ENCODE measurements at places on chromosomes 11 and 22.
A peak's percentile ranks its signal among the peaks of the same experiment; 100 is the strongest.

DNA sequence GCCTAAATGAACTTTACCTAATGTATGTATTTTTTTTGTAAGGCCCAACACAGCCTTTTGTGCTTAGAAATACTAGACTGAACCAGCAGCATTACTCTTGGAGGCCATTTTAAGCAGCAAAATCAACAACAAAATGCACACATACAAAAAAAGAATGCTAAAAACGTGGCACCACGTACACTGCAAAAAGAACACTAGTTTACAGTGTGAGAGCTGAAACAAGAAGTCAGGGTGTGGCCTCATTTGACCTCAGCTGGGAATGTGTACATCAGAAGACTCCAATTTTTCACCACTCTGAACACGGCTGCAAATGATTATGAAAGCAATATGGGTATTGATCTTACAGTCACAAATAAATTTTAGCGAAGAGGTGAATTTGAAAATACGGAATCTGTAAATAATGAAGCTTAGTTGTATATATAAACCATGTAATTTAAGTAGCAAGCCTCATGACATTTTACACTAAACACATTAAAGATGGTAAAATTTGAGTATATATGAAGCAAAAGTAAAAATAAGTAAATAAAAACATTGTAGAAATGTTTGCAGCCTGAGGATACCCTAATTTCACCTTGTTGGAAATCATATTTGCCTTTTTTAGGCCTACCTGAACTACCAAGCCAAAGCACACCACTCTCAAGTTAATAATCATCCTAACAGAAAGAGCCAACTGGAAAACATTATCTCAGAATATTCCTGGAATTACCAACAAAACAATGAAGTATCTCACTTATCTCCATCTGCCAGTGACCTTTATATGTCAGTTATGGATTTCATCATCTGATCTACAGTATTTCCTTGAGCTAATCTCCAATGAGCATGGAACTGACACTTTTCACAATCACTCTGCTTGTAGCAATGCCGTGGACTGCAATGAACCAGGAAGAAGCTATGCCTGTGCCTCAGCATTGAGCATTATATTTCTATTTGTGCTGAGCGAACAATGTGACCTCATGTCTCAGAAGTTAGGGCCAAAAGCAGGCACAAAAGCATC, 319.5 kb upstream of the FAT3 start:
- DNase-seq = no peak

DNA sequence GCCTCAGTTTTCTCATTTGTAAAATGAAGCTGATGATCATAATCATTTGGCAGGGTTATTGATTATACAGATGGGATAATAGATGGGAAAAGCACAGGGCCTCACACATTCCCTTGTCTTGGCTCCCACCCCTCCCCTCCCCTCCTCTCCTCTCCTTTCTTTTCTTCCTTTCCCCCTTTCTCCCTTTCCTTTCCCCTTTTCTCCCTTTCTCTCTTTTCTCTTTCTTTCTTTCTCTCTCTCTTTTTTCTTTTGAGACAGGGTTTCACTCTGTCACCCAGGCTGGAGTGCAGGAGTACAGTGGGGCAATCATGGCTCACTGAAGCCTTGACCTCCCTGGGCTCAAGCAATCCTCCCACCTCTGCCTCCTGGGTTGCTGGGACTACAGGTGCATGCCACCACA, 161.0 kb upstream of the NARS2 start:
- no peak for DNase-seq

GRCh38 chr11:61731952-61732675, 20.3 kb upstream of the MYRF start:
- no peak for DNase-seq

GRCh38 chr11:810040-810567, 337 bp downstream of the RPLP2 start:
- no peak for DNase-seq

- no peak for DNase-seq
Measured at GRCh38 chr11:11416917-11417316, 63.9 kb upstream of the CSNK2A3 start.

DNA sequence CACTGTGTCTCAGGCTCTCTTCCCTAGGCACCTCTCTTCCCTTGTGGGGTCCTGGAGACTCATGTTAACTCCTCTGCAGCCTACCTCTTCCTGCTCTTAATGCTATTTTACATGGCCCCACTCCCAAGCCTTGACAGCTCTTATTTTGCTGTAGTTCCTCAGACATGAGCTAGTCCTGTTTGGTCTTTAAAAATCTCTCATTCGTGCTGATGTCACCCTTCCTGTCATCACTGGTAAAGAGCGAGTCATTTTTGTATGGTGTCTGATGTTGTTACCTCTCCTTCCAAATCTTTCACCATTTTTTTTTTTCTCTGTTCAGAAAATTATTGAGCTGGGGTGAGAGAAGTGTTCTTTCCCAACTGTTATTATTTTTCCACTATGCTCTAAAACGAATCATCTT, 84.8 kb upstream of the ZBED5 start:
- DNase-seq = no peak

GRCh38 chr11:134357545-134357839, 25.7 kb downstream of the GLB1L2 start:
- no peak for DNase-seq

- no peak for DNase-seq
Measured at GRCh38 chr11:9615031-9615451, 41.6 kb downstream of the WEE1 start.

GRCh38 chr22:41482319-41482935, 13.5 kb downstream of the ACO2 start:
- no peak for DNase-seq

GRCh38 chr22:50252082-50253045, 1.3 kb upstream of the HDAC10 start:
- DNase-seq = peak; percentile 45

DNA sequence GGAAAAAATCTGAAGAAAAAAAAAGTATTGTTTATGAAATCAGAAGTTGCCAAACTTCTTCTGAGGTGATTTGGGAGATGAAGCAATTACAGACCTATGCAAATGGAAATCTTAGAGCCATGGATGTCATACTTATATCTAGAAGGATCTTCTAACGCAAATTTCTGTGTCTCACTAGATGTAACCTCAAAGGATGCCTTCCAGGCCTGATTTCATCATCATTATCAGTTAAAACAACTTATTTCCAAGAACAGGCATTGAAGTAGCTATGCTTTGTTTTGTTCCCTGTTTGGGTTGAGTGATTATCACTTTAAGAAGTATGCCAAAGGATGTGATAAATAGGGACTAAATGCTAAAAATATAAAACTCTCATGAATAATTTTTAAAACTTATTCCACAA, 43.9 kb upstream of the ANGPTL5 start:
- DNase-seq = no peak

GRCh38 chr22:46116491-46116958, 33.8 kb upstream of the PPARA start:
- DNase-seq = peak; percentile 67

DNA sequence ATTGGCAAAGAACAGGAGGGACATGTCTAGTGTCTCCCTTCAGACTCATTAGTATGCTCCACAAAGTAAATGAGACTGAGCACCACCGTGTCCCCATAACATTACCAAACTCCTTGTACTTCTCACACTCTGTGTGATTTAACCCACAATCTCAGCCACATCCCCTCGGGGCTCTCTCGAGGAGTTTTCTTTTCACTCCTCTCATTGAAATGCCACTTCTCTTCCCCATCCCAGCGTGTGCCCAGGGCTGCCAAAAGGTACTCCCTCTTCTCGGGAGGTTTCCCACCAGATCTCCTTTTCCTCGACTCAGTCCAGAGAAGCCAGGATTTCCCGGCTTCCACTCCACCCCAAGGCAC, 1.1 kb downstream of the RBFOX2 start:
- DNase-seq = no peak

DNA sequence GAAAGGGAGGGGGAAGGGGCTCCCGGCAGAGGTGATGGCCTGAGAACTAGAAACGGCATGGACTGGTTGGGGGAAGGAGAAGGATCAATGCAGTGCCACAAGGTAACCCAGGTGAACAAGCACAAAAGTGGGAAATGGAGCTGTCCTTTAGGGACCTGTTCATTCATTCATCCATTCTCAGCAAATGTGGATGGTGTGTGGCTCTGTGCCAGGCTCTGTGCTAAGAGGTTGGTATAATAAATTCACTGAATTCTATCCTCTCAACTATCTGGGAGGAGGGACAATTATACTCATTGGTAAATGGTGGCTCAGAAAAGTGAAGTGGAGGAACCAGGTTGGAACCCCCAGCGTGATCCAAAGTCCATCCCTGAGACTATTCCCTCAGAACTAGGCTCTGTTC, 18.6 kb upstream of the ARAP1 start:
- DNase-seq = no peak

DNA sequence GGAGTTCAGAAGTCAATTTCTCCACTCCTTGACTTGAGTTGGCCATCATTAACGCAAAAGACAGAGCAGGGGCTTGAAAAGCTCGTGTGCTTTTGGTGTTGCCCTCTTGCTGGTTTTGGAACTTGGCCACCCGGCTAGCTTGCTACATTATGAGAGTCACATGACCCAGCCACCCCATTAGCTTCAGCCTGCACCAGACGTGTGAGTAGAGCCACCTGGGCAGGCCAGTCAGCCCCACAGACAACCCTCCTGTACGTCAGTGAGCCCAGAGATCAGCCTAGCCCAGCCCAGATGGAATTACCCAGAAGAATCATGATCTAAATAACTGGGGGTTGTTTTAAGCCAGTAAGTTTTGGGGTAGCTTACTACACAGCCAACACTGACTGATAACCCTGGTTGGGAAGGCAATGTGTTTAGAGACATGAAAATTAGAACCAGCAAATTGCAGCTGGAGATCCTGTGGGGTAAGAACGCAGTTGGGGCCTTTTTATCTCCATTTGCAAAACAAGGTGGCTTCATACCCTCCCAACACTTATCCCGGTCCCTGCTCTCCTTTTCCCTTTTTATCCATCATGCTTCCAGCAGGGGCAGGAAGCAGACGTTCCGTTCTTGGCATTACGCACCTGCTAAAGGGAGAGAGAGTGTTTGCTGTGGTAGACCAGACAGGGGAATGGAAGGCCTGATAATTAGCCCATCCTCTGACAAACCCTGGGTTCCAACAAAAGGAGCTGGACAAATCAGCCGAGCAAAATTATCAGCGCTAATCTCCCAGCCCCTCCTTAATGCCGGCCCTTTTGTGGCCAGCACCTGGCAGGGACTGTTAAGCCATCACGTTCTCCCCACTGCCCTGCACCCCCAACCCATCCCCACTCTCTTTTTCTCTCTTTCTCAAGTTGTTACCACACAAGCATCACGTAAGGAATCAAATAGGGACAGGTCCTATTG, 548.7 kb upstream of the CADM1 start:
- DNase-seq = no peak

DNA sequence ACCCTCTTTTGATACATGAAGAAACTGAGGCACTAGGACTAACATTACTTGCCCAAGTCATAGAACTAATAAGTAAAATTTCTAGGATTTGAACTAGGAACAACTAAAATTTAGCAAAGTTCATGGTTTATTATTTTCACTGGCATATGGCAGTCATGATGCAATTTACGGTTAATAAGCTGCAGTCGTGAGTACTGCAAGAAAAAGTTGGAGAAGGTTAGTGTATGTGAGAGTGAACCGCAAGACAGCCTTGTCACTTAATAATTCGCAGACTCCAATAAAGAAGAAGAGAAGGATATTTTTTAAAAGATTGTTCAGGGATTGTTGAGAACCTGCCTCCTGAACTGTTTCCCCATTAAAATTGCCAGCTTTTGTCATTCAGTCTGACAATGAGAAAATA, 663.4 kb upstream of the TENM4 start:
- no peak for DNase-seq

DNA sequence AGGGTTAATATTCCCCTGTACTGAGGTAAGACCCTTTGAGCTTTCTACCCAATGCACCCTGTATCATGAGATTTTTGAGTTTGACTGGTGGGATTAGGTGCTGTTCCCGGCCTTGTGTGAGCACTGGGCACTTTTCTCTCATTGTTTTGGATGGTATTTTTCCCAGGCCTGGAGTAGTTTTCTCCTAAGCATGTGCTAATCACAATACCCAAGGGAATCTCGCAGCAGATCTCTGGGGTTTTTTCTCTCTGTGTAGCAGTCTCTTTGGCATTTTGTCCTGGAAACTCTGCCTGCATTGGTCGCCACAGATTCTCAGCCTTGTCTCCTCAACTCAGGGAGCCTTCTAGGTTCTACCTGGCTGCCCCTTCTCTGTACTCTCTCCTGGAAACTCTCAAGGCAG, 19.9 kb downstream of the IGHMBP2 start:
- DNase-seq = no peak

DNA sequence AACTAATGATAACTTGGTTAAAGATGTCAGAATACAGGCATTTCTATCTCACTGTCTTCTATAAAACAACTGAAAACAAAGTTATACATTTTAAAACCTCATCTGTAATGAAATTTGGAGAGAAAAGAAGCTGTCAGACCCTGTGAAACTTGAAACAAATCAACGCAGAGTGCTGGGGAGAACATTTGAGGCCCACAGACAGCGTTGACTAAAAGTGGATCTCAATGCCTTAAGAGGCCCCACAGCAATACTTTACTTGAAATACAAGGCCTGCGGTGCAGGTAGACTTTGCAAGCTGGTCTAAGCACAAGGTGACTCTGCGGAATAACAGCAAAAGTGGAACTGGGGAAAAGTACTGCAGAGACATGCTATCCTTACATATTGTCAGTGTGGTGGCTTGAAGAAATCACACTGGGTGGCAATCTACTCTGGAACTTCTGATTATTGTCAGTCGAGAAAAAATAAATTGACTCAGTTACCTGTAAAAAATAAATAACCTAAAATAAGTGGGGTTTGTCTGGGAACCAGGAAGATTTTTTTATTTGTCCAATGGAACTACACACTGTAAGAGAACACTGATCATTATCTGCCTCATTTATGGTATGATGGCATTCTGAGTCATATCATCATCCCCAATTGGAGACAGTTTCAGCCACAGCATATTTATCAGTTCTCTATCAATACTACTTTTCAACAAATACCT, 138.9 kb downstream of the LUZP2 start:
- no peak for DNase-seq

- DNase-seq = no peak
Measured at GRCh38 chr11:63813035-63813562, at the start of gene SPINDOC. Gene SPINDOC (plus strand): TSS chr11:63813456. CDS start chr11:63813687, 231 bp downstream.

- no peak for DNase-seq
Measured at GRCh38 chr11:44096360-44097185, 1.1 kb downstream of the EXT2 start.

GRCh38 chr22:46933040-46933930, 170.8 kb downstream of the TBC1D22A start:
- no peak for DNase-seq

GRCh38 chr11:71580057-71581003, 2.3 kb downstream of the KRTAP5-11 start:
- no peak for DNase-seq

DNA sequence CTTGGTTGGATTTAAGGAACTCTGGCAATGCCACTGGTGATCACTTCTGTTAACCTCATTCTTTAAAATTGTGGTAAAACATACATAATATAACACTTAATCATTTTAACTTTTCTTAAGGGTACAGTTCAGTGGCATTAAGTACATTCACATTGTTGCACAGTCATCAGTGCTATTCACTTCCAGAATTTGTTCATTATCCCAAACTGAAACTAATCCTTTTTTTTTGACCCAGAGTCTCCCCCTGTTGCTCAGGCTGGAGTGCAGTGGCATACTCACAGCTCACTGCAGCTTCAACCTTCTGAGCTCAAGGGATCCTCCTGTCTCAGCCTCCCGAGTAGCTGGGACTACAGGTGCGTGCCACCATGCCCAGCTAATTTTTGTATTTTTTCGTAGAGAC, 10.6 kb downstream of the ELF5 start:
- DNase-seq = no peak

- no peak for DNase-seq
Measured at GRCh38 chr11:26688701-26689100, 33.2 kb downstream of the SLC5A12 start.

Data from stimulated activated CD8-positive, alpha-beta memory T cell treated with anti-CD3 and anti-CD28 coated beads, Interleukin-15, amount 100 ng/mL, for 4 hours (primary cell).